WTC11 (cell line): ENCODE measurements at places on chromosomes 7 and 10. TPM values are rescaled to one million over a fixed set of nuclear protein-coding genes. Genes with fewer than 3 reads are reported as not detected.

The PRSS37 gene
- total RNA-seq = not detected in 3 replicates

DNA sequence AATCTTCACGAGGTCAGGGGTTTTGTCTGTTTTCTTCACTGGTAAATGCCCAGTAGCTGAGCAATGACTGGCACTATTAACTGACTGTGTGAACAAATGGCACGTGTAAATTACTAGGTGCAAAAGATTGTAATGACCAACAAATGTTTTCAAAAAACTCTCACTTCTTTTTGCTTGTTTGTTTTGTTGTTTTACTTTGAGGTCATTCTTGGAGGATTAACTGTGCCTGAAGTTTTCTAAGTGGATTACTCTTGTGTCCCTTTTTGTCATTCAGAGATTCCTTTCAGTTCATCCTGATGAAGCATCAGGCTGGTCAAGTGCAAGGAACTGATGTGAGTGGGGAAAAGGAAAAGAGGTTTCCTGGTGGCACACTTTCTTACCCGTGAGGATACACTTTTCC, 74.4 kb upstream of the PPP1R3C start:
- no peaks in the 10 kb centered on the region for H3K4me1 ChIP-seq
- H3K36me3 ChIP-seq = no peaks in the 10 kb centered on the region
- no peak overlapping the region for H3K27ac ChIP-seq
- DNase-seq = no peak
- no peaks in the 10 kb centered on the region for H3K27me3 ChIP-seq

GRCh38 chr7:24692592-24692991, 64.7 kb downstream of the GSDME start:
- H3K4me3 ChIP-seq = no peak overlapping the region
- H3K36me3 ChIP-seq = peaks cover 11% of the 10 kb centered on the region
- DNase-seq = no peak
- H3K27ac ChIP-seq = no peak overlapping the region
- no peaks in the 10 kb centered on the region for H3K27me3 ChIP-seq

GRCh38 chr10:88004451-88004850, 141.0 kb downstream of the PTEN start:
- peaks cover 2% of the 10 kb centered on the region; the same call in 1 of the 2 replicates for H3K27me3 ChIP-seq
- H3K27ac ChIP-seq = no peak overlapping the region
- H3K4me3 ChIP-seq = no peak overlapping the region
- peaks cover 8% of the 10 kb centered on the region for H3K4me1 ChIP-seq
- H3K36me3 ChIP-seq = no peaks in the 10 kb centered on the region
- DNase-seq = no peak

- no peak overlapping the region for H3K27ac ChIP-seq
- H3K4me3 ChIP-seq = no peak overlapping the region
- H3K4me1 ChIP-seq = no peaks in the 10 kb centered on the region
Observed at GRCh38 chr10:84876116-84876999, 548.0 kb downstream of the CCSER2 start.

DNA sequence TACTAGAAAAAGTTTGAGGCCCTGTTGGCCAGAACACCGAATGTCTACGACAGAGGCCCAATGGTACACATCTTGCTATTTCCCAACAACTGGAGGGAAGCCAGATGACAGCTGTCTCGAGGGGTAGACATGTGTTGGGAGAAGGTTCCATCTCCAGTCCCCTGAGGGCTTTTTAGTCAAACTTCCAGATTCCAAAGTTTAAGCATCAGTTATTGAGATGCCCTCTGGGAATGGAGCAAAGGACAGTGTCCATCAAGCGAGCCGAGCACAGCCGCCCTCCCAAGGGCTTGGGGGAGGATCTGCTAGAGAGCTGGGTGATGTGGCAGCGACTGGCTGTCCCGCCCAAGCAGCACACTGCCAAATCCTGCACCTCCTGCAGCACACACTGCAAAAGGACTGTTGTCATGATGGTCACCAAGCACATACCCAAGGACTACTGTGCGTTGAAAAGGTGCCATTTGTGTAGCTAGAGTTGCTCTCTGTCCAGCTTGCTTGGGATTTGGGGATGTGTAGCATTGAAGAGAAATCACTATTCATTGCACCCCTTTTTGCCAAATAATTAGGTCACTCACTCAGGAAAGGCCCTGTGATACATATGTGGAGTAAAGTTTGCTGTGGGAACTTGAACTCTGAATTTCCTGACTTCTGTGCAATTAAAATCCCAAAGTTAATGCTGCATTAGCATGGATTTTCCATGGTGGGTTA, 164.6 kb downstream of the TRIL start:
- H3K4me1 ChIP-seq = peaks cover 20% of the 10 kb centered on the region
- no peak for DNase-seq
- no peak overlapping the region for H3K27ac ChIP-seq
- H3K27me3 ChIP-seq = peaks cover 44% of the 10 kb centered on the region
- H3K4me3 ChIP-seq = no peak overlapping the region
- H3K36me3 ChIP-seq = no peaks in the 10 kb centered on the region

DNA sequence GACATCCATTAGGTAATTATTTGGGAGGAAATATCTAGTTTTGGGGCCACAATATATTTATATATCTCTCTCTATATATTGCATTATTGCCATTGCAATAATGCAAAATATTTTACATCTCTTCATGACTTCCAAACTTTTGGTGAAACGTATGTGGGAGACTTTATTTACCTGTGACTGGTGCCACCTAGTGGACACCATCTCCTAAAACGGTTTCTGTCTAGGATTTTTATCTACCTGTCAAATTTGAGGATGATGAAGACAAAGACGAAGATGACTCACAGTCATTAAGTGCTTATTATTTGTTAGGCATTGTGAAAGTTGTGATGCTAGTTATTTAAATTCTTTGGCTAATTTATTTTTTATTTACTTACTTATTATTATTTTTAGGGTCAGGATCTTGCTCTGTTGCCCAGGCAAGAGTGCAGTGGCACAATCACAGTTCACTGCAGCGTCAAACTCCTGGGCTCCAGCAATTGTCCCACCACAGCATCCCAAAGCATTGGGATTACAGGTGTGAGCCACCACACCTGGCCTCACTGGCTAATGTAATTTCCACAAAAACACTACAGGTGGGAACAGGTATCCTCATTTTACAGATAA, 18.7 kb upstream of the CBLL1 start:
- H3K4me3 ChIP-seq = no peak overlapping the region
- peak; percentile 22 for DNase-seq
- no peak overlapping the region for H3K27ac ChIP-seq

- peak overlapping the region; percentile 6 for H3K27ac ChIP-seq
- H3K4me3 ChIP-seq = no peak overlapping the region
- peak; percentile 50 for DNase-seq
- H3K36me3 ChIP-seq = 0 out of 2 replicates have a peak, but pooled peaks cover 4% of the 10 kb centered on the region
- peaks cover 12% of the 10 kb centered on the region for H3K4me1 ChIP-seq
- no peaks in the 10 kb centered on the region for H3K27me3 ChIP-seq
Observed at GRCh38 chr7:37942934-37943610, 22.6 kb downstream of the EPDR1 start.

DNA sequence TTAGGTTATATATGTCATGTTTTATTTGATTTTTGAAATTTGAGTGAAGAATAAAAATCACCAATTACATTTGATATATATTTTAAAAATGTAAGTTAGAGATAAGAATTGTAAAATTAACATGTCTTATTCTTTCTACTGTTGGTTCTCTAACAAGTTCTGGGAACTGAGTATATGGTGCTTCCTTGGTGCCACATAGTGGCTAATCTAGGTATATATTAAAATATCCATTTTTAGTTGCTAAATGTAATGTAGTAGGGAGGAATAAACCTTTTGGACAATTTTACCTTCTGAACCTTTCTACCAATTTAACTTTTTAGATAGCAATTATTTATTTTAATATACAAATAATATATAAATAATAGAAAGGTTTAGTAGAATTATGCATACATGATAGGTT, 17.5 kb downstream of the CFAP69 start:
- H3K4me3 ChIP-seq = no peak overlapping the region
- H3K36me3 ChIP-seq = no peaks in the 10 kb centered on the region
- no peak overlapping the region for H3K27ac ChIP-seq
- H3K4me1 ChIP-seq = no peaks in the 10 kb centered on the region
- H3K27me3 ChIP-seq = no peaks in the 10 kb centered on the region
- DNase-seq = no peak
